NCI-H1105 treated with DMSO at 0.1 percent for 48 hours (cell line): ENCODE measurements at places on chromosomes 1 and 21.
A peak's percentile ranks its signal among the peaks of the same experiment; 100 is the strongest.

GRCh38 chr1:199247891-199248290 is 609.1 kb downstream of the PTPRC start:
- DNase-seq, result no peak

- DNase-seq, result no peak
Observed at GRCh38 chr1:100658716-100659026, 60.9 kb upstream of the VCAM1 start.

DNA sequence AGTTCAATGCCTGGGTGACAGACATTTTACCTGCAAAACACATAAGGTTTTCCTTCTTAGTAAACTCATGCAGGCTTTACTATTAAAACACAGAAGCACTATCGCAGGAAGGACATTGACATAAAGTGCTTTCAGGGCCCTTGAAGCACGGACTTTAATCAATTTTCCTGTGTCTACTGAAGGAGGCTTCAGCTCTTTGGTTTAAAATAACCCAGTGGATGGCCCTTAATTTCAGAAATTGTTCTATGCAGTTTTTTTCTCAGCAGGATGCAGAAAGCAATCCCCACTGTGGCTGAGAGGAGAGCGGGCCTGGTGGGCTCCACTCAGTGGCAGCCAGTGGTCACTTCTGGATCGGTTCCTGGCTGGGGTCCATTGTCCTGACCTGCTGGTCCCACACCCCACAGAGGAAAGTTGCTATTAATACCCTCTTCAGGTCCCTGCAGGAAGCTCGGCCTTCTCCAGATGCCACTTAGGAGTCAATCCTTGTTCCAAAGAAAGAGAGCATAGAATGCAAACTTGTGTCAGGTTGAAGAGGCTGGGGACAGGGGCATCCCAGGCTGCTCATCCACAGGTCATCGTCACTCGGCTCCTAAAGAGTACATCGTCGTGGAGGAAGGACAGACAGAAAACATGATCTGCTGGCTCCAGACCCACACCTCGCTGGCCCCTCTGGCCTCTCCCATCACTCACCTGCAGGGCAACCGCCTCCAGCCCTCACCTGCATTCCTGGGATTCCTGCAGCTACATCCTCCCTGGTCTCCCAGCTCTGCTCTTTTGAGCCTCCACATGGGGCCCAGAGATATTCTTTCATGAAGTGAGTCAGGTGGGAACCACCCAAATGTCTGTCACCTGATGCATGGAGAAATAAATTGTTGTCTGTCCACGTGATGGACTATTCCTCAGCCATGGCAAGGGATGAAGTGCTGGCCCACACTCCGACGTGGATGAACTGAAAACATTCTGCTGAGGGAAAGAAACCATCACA is 153.1 kb downstream of the PSMG1 start:
- DNase-seq, result no peak

DNA sequence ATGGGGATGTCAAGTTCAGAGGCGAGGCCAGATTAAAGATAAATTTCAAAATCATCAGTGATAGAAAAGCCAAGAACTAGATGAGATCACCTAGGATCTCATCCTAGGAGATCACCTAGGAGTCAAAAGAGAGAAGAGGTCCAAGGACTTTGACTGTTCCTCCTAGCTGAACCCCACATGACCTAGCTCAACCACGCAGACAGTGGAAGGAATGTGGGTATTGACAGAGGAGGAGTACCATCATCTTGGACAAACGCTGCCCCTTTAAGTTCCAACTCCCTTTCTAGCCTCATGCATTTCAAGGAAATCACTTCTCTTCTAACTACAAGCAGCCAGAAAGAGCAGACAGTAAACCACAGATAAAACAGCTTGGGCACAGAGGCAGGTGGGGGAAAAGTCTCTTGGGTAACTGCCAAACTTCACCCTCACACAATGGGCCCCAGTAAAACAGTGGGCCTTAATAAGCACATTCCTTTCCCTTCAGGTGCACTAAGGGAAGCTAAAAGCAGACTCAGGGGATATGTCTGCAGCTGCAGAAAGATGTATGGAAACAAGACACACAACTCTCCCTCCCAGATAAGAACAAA is 12.5 kb upstream of the FAM76A start:
- peak; percentile 64 for DNase-seq

DNA sequence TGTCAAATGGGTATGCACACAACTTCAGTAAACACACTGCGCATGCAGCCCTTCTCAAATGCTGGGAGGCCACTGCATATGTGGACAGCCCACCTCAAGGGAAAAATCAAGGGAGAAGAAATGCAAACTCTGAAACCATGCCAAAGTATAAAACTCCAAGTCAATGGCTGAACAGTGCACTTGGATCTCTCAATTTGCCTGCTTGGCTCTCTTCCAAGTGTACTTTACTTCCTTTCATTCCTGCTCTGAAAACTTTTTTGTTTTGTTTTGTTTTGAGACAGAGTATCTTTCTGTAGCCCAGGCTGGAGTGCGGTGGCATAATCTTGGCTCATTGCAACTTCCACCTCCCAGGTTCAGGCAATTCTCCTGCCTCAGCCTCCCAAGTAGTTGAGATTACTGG is 18.8 kb upstream of the COP1 start:
- peak; percentile 5 for DNase-seq

- peak; percentile 73 for DNase-seq
Observed at GRCh38 chr1:112706505-112707220, at the start of gene RHOC. Gene RHOC (minus strand): TSS chr1:112707127. CDS start chr1:112703799, 3,328 bp downstream.

GRCh38 chr1:68270951-68271350 is 38.6 kb upstream of the WLS start:
- no peak for DNase-seq

- DNase-seq, result no peak
Observed at GRCh38 chr1:208990456-208990855, 593.1 kb upstream of the CAMK1G start.

GRCh38 chr1:60841116-60842046 is 241.0 kb upstream of the NFIA start:
- DNase-seq, result peak; percentile 83

DNA sequence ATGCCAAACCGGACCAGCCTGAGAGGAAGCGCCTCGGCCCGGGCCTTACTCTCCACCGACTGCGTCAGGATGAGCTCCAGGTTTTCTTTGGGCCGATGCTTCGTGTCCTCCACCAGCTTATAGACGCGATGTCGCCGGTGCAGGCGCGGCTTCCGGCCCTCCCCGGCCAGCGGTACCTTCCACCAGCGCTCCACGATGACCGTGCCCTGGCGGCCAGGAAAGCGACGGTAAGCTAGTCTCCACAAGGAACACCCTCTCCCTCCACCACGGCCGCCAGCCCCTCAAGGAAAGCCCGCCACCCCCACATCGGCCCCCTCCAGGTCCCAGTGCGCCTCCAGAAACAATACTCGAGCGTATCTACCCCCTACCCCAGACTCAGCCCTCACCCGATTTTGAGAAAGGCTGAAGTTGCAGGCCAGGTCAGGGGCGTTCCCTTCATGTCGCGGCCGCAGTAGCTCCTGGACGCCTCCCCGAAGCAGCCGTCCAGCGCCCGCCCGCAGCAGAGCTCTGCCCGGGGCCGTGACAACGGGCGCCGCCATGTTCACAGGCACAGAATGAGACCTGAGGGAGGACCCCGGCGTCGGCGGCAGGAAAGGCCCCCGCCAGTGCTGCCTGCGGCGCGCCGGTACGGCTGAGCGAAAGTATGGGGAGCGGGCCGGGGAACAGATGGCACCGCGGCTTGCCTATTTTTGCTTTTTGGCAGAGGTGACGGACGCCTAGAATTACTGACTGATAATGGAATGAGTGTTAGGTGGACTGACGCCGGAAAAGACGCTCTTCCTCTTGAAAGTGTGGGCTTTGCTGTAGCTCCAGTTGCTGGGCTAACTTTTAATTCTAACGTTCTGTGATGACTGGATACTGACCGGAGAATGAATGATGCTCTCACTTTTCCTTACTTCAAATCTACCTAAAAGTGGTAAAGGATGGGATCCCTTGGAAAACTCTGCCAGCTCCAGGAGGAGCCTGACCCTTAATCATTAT is at the start of gene MRPL9:
Gene MRPL9 (minus strand): TSS at position 556 of the 981 bp plus-strand sequence. CDS start 17 bp downstream, at position 539.
- peak; percentile 86 for DNase-seq

GRCh38 chr1:111470596-111470995 is 3.2 kb upstream of the C1orf162 start:
- no peak for DNase-seq

- DNase-seq, result no peak
Observed at GRCh38 chr21:45082736-45083135, 8.4 kb downstream of the ADARB1 start.

- peak; percentile 54 for DNase-seq
Observed at GRCh38 chr21:39670701-39671100, 58.0 kb downstream of the B3GALT5 start.
